Activated gamma-delta T cell treated with Interleukin-2 at 50 U/mL for 16 hours (primary cell): ENCODE measurements at places on chromosomes 4 and X.

DNA sequence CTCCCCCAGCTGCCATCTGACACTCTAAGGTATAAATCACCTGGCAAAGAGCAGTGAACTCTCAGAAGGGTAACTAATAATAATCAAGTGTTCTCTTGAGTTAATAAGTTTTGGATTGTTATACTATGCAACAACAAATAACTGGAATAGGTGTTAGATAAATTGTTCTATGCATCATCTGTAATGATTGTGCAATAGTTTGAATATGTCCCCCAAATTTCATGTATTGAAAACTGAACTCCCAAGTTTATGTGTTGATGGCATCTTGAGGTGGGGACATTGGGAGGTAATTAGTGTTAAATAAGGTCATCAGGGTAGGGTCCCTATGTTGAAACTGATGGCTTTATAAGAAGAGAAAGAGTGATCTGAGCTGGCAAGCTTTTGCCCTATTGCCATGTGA is 272.7 kb upstream of the TAPT1 start:
- DNase-seq, result no peak

DNA sequence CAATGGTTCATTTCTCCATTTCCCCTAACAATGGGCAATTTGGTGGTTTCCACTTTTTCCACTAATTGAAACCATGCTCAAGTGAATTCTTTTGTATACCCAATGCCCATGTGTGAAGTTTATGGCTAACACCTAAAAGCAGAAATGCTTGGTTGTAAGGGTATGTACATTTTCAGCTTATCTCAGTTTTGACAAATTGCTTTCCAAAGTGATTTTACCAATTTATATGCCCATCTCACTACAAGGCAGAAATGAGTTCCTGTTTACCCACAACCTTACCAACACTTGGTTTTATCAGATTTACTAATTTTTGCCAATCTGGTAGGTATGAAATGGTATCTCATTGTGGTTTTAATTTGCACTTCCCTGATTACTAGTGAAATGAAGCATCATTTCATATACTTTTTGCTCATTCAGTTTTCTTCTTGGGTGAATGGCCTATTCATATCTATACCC is 14.8 kb downstream of the GPR34 start:
- DNase-seq, result no peak

GRCh38 chrX:103791228-103791627 is 14.6 kb downstream of the PLP1 start:
- no peak for DNase-seq

DNA sequence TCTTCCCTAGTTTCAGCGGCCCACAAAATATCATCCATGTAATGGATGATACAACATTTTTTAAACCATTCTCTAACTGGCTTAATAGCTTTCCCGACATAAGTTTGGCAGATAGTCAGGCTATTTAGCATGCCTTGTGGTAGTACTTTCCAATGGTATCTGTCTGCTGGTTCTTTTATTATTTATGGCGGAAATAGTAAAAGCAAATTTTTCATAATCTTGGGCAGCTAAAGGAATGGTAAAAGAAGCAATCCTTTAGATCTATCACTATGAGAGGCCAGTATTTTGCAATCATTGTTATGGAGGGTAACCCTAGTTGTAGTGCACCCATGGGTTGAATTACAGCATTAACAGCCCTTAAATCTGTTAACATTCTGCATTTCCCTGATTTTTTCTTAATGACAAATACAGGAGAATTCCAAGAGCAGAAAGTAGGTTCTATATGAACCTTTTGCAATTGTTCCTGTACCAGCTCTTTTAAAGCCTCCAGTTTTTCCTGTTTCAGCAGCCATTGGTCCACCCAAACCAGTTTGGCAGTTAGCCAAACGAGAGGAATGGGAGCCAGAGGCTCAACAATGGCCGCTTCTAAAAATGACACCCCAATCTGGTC is 14.3 kb upstream of the HSD17B11 start:
- no peak for DNase-seq

- no peak for DNase-seq
Observed at GRCh38 chr4:114361249-114361648, 237.4 kb upstream of the UGT8 start.

DNA sequence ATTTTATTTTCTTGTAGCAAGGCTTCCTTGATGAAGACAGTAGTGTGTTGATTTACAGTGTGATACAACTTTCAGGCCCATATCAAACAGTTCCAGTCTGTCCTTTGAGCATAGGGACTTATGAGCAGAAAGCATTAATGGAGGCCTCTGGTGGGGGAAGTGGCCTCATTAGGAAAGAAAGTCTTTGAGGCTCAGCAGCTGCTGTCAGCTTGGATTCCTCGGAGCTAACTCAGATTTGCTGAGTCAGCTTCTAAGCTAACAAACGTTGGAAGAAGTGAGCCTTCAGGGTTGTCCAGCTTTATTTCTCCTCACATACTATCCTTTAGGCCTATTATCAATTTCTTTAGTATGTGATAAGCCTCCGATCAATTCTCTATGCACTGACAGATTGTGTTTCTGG is 15.8 kb upstream of the SFRP2 start:
- DNase-seq, result no peak

DNA sequence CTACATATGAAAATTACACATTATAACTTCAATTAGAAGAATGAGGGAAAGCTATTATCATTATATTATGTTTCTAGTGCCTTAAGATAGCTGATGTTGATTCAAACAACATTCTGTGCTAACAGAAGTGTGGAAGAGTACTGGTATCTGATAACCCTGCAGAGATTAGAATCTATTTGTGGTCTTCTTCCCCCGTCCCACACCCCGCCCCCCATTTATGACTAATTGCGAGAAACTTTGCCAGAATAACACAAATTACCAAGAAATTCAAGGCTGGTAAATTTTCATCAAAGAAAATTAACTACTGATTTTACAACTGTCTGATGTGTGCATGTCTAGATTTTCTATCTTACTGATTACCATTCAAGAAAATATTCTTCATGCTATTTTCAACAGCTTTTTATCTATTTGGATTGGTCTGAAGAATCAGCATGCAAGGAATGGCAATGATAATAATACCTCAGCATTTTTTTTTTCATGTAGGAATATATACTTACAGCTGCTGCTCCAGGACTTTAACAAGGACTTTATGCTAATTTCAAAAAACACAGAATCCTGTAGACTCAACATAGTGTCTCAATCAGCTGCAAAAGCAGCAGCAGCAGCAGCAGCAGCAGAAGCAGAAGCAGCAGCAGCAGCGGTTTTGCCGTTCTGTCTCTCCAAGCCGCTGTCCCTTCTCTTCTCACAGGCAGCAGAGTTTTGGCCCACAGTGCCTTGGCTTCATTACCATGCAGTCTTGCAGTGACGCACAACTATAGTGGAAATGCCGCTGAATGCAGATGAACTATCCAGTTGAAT is 126.7 kb downstream of the FRYL start:
- no peak for DNase-seq

GRCh38 chr4:28221536-28221935 is 1360.9 kb downstream of the STIM2 start:
- DNase-seq, result no peak

DNA sequence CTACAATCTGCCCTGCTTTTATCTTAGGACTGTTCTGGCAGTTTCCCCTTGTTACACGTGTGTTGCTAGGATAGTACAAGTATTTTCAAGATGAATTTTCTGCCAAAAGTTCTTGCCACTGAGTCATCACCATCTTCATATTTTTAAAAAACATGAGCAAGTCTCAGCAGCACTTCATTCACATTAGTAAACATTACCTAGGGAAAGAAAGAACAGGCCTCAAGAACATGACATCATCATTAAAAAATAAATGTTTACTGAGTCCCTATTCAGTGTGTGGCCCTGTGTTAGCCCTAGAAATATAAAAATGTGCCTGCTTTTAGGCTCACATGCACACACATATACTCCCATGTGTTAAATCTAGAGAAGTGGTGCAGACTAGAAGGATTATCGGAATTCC is 18.7 kb upstream of the GPC3 start:
- DNase-seq, result no peak

- no peak for DNase-seq
Observed at GRCh38 chrX:87679849-87680248, 162.2 kb downstream of the KLHL4 start.

- DNase-seq, result no peak
Observed at GRCh38 chr4:13821522-13821921, 194.0 kb upstream of the BOD1L1 start.

DNA sequence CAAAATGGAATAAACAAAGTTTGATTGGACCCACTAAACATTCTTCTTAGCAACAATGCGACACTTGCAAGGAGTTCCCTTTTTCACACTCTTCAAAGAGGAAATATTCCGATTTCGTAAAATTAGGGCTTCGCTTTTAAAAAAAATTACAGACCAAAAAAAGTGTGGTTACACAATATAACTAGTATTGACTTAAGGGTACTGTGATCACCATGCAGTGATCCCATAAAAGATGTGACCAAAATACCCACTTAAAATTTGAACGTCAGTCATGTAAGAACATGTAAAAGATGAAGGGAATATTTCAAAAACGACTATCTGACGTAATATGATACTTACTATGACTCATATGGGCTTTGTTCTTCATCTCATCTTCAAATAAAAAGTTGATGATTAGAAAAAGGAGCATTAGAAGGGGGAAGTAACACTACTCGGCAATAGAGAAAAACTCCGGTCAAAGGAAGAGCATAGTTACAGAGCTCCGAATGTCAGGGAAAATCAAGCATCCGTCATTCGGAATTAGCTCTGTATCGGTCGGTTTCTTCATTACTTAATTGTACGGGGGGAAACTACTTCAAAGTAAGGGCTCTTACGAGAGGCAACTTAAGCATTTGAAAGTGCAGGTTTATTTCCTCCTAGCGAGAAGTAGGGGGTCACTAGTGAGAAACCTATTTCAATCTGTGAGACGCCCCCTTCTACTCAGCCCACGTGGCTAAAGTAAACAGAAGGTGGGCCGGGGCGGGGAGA is 1.3 kb upstream of the TET2 start:
- DNase-seq, result no peak

- no peak for DNase-seq
Observed at GRCh38 chr4:142128529-142128928, 492.1 kb downstream of the IL15 start.

DNA sequence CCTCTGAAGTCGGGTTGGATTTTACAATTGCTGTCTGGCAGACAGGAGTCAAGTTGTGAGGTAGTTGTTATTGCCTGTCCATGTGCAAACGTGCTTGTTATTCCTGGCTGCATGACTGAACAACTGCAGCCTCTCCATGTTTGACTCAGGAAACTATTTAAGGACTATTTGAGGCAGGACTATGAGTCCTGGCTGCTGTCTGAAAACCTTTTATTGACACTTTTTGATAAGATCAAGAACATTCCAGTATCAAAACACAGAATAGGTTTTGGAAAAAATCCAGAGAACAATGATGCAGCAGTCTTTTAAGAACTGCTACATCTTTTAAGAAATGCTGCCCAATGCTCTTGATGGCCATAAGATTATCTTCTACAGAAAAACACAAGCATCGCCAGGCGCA is 10.0 kb upstream of the SPRY1 start:
- no peak for DNase-seq

DNA sequence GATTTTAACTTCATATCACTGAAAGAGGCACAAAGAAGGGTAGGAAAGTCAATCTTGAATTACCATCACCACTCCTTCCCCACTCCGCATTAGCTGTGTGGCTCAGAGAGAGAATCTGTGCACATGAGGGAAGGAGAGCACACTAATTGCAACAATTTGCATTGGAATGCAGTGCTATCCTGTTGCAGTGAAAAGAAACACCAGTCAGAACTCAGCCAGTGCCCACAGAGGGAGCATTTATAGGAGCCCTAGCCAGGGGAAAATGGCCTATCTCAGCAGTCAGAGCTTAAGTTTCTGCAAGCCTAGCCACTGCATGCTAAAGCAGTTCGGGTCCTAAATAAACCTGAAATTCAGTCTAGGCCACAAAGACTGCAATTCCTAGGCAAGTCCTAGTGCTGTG is 159.4 kb upstream of the AR start:
- DNase-seq, result no peak

GRCh38 chrX:3521396-3521795 is 174.9 kb upstream of the MXRA5 start:
- no peak for DNase-seq

- DNase-seq, result no peak
Observed at GRCh38 chr4:4901877-4902276, 42.4 kb downstream of the MSX1 start.

DNA sequence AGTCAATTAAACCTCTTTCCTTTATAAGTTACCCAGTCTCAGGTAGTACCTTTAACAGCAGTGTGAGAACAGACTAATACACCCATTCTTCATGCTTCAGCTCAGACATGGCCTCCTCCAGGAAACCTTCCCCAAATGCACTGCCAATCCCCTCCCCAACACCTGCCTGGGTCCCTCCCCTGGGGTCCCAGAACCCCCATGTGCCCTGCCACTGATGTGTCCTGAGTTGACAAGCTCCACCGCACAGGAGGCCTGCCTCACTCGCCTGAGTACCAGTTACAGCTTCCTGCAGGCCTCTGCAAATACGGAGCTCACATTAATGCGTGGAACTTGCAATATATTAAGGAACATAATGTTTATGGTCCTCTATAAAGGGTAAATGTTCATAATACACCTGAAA is 34.9 kb upstream of the CRMP1 start:
- no peak for DNase-seq

DNA sequence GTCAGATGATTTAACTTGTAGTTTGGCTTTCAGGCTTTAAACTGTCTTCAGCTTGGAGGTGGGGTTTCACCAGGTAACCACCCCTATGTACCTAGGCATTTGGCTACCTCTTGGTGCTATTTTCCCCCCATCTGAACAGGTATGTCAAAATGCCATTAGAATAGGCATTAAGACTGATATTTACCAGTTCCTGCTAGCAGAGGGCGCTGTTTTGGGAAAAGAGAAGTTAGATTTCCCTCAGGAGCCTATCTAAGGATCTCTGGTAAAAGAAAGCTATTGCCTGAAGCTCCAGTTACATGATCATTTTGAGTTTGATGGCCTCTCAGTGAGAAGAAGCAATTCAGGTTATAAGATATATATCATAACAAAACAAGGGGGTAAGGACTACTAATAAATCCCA is 879.1 kb downstream of the SH3BGRL start:
- DNase-seq, result no peak

- DNase-seq, result no peak
Observed at GRCh38 chrX:48515842-48516241, 5.8 kb upstream of the EBP start.

GRCh38 chr4:169976951-169977350 is 49.2 kb downstream of the MFAP3L start:
- no peak for DNase-seq

- DNase-seq, result no peak
Observed at GRCh38 chrX:40996886-40997530, 88.2 kb upstream of the USP9X start.

- DNase-seq, result no peak
Observed at GRCh38 chrX:31366041-31366440, 294.2 kb upstream of the FTHL17 start.

DNA sequence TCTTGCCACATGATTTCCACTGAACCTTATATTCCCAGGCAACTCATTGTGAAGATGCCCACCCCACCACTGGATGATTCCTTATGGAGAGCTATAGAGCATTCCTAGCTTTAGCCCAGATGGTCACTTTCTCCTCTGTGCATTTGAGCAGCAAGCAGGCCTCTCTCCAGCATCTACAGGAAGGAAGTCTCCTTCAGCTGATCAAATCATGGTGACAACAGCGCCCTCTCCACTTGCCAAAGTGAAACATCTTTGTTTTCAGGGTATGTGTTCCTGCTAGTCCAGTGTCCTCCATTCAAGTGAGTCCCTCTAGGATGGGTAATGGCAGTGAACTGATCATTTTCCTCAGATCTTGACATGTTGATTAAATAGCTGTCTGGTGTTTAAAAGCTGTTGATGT is 10.9 kb upstream of the SYTL5 start:
- DNase-seq, result no peak

- DNase-seq, result no peak
Observed at GRCh38 chrX:70046978-70047377, 2.8 kb downstream of the AWAT2 start.
